Activated CD4-positive, alpha-beta memory T cell treated with anti-CD3 and anti-CD28 coated beads, Interleukin-2, amount 10 ng/mL, durations not matched to agents 7 days and 5 days (primary cell): ENCODE measurements at places on chromosomes 6 and 20. TPM values are rescaled to one million over a fixed set of nuclear protein-coding genes. Genes with fewer than 3 reads are reported as not detected.

DNA sequence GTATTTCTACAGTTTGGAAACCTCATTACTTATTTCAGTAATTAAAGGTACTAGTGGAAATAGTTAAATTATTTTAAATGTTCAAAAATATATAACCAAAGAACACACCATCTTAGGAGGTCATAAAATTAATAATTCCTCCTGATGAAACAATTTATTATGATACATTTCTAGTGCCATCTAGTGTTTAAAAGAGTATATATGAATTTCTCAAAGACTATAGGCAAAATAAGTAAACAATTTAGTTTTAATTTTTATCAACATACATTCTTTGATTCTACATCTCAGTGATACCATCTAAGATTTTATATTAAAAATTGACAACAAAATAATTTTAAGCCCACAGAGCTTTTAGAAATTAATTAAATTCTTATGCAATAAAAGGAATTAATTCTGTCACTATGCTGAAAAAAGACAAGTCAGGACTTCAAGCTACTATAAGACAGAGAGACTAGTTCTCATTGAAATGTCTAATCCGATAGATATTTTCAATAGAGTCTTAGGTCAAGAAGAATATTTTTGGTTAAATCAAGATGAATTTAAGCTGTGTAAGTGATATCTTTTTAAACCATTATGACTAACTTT is 107.8 kb upstream of the RNF217 start:
- DNase-seq = no peak

GRCh38 chr6:156780962-156781853 is 4.0 kb downstream of the ARID1B start:
- DNase-seq = no peak

GRCh38 chr6:12383448-12383847 is 93.3 kb downstream of the EDN1 start:
- DNase-seq = no peak

DNA sequence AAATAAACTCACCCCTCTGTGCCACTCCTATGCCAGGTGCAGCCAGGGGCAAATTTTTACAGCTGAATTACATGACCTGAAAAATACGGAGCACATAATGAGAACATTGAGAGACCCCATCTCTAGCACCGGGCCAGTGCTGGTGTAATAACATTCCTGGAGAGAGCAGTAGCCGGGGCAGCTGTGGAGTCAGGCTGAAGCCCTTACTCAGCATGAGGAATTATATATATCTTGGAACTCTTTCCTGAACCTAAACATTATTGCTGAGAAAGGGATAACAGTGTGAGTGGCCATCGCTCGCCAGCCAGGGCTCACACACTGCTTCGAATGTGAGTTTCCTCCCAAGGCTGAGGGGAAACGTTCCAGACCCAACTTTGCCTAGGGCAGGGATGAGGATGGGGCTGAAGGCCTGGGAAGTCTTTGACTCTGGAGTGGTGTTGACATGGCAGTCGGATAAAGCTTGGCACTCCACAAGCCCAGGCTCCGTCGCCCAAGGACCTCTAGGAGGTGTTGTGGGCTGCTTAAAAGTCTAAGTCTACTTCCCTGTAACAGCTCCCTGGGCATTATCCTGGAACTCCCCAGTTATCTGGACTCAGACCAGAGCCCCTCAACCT is 269.8 kb downstream of the CDC5L start:
- no peak for DNase-seq

DNA sequence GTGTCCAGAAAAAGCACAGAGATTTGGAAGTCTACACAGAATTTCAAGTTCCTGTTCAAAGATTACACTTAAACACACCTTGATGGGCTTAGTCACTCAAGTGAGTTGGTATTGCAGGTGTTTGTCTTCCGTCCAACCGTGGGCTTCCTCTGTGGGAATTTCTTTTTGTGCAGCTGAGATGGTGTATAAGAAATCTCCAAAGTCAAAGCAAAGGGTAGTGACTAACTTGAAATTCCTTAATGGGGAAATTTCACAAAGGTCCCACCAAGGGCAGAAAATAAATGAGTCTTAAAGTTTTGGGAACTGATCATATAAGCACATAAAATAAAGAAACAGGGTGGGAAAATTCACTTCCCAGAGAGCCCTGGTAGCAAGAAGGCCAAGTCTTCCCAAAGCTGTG is 102.0 kb upstream of the TNFAIP3 start:
- DNase-seq = no peak

DNA sequence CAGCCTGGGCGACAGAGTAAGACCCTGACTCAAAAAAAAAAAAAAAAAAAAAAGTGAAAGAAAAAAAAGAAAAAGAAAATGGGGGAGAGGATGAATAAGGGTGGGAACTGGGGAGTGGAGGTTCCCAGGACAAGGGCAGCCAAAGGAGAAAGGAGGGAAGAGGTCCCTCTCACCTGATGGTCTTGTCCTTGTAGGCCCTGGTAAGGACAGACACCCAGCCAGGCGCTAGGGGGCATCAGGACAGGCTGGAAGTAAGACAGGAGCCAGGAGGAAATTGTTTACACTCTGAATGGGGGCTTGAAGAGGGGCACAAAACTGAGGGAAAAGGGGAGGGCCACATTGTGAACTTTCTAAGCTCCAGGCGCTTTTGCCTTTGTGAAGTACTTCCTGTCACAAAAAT is 2.3 kb upstream of the ALDH5A1 start:
- no peak for DNase-seq

GRCh38 chr6:107185391-107185970 is 70.2 kb upstream of the BEND3 start:
- DNase-seq = no peak

DNA sequence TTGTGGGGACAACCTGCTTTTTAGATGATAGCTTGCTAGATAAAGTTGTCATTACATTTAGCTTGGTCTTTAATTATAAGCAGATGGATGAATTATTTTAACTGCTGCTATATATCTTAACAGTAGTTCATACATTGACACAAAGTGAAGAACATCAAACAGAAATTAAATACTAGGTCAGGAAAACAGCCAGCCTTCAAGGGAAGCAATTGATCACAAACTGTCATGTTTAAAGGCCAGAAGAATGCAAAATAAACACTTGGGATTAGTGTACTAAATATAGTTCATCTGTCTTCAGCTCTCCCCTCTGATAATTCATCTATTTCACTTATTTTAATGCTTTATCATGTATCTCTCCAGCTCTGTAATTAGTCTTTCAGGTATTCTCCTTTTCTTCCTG is 225.1 kb upstream of the FERMT1 start:
- no peak for DNase-seq

DNA sequence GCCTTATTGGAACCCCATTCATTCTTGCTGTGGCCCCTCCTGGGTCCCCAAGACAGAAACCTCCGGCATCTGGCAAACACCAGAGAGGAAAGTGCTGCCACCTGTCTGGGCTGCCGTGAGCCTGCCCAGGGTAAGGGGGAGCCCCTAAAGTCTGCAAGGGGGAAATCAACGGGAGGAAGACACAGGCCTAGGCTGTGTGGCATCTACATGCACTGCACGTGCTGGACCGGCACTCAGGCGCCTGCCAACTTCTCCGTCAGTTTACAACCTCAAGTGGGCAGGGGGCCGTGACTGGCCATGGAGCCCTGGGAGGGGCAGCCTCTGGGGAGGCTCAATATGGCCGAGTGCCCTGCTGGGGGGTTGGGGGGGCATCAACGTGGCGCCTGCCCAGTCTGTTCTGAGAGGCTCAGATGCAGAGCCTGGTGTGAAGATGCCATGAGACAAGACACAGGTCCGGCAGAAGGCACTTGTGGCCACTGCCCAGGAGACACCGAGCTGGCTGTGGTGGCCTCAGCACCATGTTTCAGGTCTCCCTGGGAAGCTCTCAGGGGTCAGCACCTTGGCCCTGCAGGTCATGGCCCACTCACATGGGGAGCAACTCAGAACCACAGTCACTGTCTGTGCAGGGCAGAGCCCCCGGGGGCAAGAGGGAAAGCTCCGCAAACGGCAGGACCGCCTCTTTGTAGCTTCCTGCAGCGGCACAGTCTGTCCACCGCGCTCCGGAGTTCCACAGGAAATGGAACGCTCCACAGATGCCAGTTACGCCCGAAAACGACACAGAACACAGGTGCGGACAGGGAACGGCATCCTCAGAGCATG is 8.4 kb downstream of the UCKL1 start:
- DNase-seq = peak; percentile 51

- DNase-seq = no peak
Measured at GRCh38 chr6:129902681-129903080, 41.6 kb upstream of the TMEM244 start.

DNA sequence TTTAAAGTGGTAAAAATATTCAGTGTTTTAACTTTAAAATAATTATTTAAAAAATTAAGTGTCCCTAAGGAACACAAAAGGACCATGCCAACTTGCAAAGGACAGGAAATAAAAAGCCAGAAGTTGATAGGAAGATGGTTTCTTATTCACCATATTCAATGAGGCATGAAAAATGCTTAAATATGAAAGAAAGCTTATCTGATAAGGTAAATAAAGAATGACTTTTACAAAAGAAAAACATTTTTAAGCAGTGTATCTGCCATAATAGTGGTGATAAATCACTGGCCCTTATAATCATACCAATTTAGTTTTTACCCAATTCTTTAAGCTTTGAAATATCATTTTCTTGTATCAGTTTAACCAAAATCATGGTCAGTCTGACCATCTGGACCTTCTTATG is 33.5 kb upstream of the POPDC3 start:
- no peak for DNase-seq

DNA sequence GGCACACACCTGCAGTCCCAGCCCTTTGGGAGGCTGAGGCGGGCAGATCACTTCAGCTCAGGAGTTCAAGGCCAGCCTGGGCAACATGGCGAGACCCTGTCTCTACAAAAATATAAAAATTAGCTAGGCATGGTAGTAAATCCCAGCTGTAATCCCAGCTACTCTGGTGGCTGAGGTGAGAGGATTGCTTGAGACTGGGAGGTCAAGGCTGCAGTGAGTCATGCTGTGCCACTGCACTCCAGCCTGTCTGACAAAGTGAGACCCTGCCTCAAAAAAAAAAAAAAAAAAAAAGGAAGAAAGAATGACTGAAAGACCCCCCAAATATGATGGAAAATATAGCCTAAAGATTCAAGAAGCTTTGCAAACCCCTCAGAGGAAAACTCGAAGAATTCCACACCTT is 26.8 kb downstream of the METTL24 start:
- DNase-seq = no peak

- no peak for DNase-seq
Measured at GRCh38 chr6:68328156-68328555, 306.9 kb upstream of the ADGRB3 start.

- DNase-seq = no peak
Measured at GRCh38 chr6:20978151-20978614, 443.9 kb downstream of the CDKAL1 start.

DNA sequence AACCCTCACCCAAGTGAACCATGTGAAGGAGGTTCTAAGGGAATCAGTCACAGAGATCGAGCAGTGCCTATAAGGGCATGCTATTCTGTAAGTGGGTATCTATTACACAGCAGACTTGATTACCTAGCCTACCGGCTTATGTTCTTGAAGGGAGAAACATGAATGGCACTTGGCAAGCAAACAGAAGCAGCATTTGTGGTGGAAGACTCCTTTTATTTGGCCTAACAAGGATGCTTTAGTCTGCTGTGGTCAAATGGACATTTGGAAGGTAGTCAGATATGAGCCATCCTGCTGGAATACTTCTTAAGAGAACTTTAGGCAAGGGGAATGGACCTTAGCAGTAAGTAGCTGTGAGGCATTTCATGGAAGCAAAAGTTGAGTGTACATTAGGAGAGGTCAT is 126.3 kb downstream of the COL12A1 start:
- DNase-seq = no peak

DNA sequence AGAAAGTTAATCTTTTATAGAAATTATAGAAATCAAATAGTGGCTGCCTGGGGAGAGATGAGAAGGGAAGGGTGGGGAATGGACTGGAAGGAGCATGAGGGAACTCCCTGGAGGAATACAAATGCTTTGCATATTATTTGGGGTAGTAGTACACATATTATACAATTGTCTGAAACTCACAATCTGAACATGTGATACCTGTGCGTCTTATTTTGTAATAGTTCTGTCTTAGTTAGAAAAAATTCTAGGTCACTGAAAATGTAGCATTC is 30.7 kb upstream of the SPTLC3 start:
- DNase-seq = no peak

DNA sequence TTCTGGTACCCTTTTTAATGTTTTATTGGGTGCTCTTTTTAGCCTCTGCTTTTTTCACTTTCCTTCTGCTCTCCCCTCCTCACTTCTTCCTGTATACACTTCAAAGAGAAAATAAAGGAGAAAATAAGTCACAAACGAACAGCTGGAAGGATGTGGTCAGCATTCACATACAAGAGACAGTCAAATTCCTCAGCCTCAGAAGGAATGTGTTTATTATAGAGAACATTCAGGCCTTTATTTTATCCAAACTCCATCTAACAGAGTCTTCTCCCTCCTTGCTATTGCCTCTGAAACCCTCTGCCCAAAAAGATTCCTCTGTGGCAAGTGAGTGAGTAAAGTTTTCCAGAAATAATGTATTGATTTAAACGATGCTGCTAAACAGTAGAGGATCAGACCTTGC is 490.4 kb downstream of the FRK start:
- no peak for DNase-seq

GRCh38 chr6:9272671-9273070 is 837.3 kb upstream of the SLC35B3 start:
- DNase-seq = no peak

GRCh38 chr6:124873066-124873410 is 89.2 kb upstream of the RNF217 start:
- no peak for DNase-seq

DNA sequence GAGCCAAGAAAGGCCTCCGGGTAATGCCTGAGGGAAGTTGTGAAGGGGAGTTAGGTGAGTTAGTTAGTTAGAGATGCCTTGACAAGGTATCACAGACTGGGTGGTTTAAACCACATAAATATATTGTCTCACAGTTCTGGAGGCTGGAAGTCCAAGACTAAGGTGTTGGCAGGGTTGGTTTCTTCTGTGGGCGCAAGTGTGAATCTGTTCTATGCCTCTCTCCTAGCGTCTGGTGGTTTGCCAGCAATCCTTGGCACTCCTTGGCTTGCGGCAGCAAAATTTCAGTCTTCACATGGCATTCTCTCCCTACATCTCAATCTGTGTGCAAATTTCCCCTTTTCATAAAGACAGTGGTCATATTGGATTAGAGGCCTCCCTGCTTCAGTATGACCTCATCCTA is 29.7 kb upstream of the RANBP9 start:
- DNase-seq = no peak

GRCh38 chr20:18005990-18006364 is 37.2 kb downstream of the MGME1 start:
- no peak for DNase-seq

- no peak for DNase-seq
Measured at GRCh38 chr20:53321596-53321995, 272.0 kb downstream of the ZNF217 start.

GRCh38 chr20:11832851-11833250 is 84.8 kb upstream of the BTBD3 start:
- DNase-seq = no peak

CBLN4 gene
- total RNA-seq = not detected

TCF15 gene
- total RNA-seq = not detected

MAFB gene
- total RNA-seq = 0.28 TPM

DPPA5 gene
- total RNA-seq = not detected

GABRR1 gene
- total RNA-seq = not detected

ZC2HC1B gene
- not detected for total RNA-seq

PRDM1 gene
- 112 TPM for total RNA-seq

NTSR1 gene
- total RNA-seq = not detected

HTR1E gene
- total RNA-seq = not detected

XKR7 gene
- total RNA-seq = not detected
